Cardiac fibroblast (primary cell): ENCODE measurements at places on chromosomes 7 and 10.

- peak; percentile 38 for DNase-seq
Observed at GRCh38 chr10:71795248-71795647, 21.9 kb upstream of the VSIR start.

- DNase-seq = peak; percentile 55
Observed at GRCh38 chr7:141663081-141663849, 38.7 kb downstream of the DENND11 start.

DNA sequence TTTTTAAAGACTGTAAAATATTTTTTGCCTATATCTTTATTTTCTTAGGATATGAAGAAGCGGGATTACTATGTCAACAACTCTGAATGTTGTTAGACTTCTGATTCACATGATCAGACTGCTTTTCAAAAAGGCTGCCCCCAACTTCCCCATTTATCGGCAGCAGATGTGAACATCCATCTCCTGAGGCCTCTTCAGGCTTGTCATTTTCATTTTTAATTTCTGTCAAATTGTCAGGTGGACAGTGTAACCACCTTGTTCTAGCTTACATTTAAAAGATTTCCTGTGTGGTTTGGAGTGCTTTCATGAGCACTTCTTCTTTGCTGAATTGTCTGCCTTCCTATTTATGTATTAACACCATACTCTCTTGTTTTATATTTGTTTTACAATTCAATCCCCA, 78.8 kb upstream of the GSDME start:
- no peak for DNase-seq

DNA sequence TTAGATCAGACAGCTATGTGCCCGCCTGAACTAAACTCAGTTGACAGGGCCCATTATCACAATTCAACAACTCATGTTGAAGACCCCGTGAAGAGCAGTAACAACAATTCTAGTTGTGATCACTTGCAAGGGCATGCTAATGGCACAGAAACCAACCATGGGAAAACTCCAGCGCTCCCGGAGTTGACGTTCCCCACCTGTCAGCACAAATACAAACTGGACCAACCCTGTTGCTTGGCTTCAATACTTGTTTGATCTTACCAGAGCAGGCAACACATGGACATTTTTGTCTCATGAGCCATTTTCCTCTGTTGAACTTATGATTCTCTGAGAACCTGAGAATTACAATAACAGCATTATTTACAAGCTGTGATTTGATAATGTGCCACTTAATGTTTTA, 119.0 kb upstream of the LANCL2 start:
- DNase-seq = peak; percentile 20

- DNase-seq = no peak
Observed at GRCh38 chr10:22058201-22058600, 54.7 kb upstream of the DNAJC1 start.

- DNase-seq = no peak
Observed at GRCh38 chr10:74451127-74451829, 300.3 kb downstream of the ADK start.

DNA sequence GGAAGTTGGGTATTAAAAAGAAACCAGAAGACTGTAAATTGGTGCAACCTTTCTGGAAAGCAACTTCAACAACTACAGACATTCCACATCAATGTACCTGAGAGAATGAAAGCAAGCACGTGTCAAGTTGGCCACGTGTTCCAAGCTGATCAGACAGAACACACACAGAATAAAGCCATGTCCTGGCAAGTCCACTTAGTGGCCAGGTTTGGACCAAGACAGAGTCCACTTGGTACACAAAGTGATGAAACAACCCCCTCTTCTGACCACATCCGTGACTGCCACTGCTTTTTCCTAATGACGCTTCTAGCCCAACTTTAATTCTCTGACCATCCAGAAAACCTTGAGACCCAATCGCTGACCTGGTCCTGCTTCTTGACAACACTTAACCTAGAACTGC, 109.4 kb downstream of the ABLIM1 start:
- peak; percentile 77 for DNase-seq

- DNase-seq = no peak
Observed at GRCh38 chr10:96548589-96548988, 34.9 kb upstream of the TLL2 start.
